ENCODE measurements at places on chromosomes 7 and 10.

GRCh38 chr7:2894118-2894940 lies 50.2 kb upstream of the GNA12 start:
- DNase-seq: no peak

DNA sequence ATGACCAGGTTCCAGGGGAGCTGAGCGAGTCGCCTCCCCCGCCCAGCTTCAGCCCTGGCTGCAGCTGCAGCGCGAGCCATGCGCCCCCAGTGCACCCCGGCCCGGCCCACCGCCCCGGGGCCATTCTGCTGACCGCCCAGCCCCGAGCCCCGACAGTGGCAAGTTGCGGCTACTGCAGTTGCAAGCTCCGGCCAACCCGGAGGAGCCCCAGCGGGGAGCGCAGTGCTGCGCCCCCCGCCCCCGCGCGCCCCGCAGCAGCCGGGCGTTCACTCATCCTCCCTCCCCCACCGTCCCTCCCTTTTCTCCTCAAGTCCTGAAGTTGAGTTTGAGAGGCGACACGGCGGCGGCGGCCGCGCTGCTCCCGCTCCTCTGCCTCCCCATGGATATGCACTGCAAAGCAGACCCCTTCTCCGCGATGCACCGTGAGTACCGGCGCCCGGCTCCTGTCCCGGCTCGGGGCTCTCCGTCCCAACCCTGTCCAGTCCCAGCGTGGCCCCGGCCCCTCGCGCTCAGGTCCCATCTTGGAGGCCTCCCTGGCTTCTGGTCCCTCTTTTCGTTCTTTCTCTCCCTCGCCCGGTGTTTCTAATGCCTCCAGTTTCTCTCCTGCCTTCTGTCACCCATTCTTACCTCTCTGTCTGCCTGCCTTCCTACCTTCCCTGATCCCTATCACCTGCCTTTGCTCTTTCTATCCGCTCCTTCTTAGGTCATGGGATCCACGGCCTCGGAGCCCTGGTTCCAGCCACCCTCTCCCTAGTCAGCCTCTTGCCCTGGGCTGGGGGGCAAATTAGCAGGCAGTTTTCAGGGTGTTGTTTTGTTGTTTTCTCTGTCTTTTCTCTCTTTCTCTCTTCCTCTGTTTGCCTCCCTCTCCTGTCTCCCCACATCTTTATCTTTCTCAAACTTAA lies 751 bp downstream of the PAX2 start:
- no peak for DNase-seq

DNA sequence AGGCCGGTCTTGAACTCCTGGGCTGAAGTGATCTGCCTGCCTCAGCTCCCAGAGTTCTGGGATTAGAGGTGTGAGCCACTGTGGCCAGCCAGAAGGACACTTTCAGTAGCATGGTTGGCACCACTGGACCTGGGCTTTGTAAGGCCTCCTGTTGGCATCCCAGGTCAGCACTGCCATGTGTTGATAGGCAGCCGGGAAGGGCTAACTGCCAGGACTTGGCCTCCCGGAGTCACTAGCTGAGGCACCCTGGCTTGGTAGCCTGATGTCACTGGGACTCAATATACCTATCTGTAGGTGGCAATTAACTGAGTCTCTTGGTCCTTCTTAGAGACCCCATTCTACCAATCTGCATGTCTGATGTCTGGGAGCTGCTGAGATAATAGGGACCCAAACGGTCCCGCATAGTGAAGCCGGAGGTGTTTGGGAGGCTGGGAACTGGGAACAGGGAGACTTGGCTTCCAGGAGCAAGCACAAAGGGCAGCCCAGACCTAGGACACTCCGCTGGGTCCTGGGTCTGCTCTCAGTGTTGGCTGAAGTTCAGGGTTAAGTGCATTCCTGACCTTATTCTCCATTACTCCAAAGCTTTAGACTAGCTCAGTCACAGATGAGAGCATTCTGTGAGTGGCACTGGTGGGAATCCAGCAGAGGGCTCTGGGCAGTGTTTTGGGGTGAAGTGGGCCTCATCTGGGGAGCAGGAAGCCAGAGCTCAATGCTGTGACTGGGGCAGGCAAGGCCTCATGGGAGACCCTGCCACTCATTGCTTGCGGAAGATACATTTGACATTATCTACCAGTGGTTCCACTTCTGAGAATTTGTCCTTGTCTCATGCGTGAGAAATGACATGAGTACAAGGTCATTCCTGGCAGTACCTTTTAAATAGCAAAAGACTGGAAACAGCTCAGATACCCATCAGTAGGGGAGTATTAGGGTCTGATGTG lies 2.7 kb downstream of the LHPP start:
- DNase-seq: no peak

DNA sequence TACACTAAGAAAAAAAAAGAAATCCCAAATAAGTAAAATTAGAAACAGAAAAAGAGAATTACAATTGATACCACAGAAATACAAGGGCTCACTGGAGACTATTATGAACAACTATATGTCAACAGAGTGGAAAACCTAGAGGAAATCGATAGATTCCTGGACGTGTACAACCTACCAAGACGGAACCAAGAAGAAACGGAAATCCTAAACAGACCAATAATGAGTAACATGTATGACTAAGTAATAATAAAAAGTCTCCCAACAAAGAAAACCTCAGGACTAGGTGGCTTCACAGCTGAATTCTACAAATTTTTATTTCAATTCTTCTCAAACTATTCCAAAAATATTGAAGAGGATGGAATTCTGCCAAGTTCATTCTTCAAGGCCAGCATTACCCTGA lies 13.9 kb downstream of the DIP2C start:
- no peak for DNase-seq

DNA sequence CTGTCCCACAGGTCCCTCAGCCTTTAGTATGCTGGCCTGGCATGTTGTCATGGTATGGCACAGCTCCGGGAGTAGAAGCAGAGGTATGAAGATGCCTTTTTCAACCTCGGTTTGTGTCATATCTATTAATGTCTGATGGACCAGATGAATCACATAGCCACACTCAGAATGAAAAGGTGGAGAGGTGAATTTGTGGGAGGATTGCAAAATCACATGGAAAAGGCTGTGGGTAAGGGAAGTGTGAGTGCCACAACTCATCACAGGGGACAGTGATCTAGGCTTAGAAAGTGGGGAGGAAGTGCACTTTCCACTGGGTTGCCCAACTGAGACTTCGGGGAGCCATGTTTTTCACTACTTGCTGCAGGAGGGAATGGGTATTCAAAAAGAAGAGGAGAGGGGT lies 190.7 kb downstream of the WDR11 start:
- no peak for DNase-seq

- no peak for DNase-seq
These were observed 130.7 kb downstream of the SAMD9 start for GRCh38 chr7:92987095-92987494.

GRCh38 chr10:51716981-51717380 lies 17.6 kb upstream of the CSTF2T start:
- no peak for DNase-seq

- no peak for DNase-seq
These were observed 562.0 kb upstream of the SEMA3D start for GRCh38 chr7:85748861-85749260.
